Naive thymus-derived CD8-positive, alpha-beta T cell (primary cell): ENCODE measurements at places on chromosomes 5 and 9.

DNA sequence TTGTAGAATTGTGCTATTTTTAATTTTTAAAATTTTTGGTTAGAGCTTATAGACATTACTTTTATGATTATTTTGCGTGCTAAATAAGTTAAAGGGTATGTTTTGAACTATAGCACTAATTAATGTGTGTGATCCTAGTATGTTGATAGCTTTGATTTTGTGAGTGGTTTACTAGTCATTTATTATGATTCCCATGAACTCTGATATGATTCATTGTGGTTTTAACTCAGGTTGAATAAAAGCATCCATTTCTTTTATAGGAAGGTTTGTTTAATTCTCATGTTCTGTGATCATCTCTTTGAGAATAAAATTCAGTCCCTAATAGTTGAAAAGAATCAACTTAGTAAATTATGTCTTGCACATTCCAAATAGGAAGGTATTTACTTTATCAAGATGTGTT is 22.5 kb downstream of the C5orf22 start:
- H3K4me1 ChIP-seq: no peaks in the 10 kb centered on the region
- DNase-seq: no peak
- H3K36me3 ChIP-seq: peaks cover 9% of the 10 kb centered on the region
- H3K4me3 ChIP-seq: no peak overlapping the region

DNA sequence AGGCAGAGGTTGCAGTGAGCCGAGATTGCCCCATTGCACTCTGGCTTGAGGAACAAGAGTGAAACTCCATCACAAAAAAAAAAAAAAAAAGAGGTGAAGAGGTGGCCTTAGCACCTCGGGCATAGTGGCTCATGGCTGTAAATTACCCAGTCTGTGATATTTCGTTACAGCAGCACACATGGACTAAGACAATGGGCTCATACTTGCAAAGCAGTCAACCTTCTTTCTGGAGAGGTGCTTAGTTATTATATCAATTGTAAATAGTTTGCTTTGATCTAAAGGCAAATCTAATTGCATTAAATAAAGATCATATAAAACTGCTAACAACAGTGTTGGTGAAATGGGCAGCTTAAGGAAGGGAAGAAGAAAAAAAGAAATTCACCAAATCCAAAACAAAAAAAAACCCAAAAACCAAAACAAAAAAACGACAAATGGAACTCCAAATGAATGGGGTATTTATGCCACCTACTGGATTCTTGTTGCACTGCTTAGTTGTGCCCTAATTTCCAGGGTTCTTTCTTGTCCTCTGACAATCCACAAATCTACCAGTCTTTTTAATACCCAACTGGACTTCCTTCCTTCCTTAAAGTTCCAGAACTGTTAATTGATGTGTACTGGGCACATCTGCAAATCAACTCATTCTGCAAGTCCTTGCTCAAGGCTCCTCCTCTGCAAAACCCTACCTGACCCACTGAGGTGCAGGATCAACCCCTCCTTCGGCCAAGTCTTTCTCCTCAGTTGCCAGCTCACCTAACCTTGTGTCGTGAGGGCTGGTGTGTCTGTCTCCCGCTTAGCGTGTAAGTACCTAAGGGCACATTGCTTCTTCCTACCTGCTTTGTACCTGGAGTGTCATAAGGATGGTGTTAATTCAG is 35.0 kb upstream of the DMRT1 start:
- no peak overlapping the region for H3K27ac ChIP-seq
- H3K4me3 ChIP-seq: no peak overlapping the region
- no peak for DNase-seq
- H3K36me3 ChIP-seq: no peaks in the 10 kb centered on the region
- H3K4me1 ChIP-seq: no peaks in the 10 kb centered on the region

DNA sequence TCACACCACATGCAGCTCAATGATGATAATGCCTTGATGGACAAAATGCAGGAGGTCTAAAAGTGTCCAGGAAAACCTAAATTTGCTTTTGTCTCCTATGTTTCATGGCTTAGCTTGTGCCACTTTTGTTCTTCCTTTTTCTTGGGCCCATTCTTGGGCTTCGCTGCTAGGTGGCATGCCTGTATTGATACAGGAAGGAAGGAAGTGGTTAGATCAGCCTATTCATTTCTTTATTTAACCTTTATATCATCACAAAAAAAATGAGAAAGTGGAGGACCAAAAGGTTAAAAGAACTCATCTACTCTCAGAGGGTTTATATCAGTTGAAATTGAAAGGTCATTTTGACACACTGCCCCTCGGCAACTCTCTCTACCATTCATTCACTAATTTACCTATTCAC is 260.2 kb downstream of the ARHGAP26 start:
- peaks cover 31% of the 10 kb centered on the region for H3K4me1 ChIP-seq
- peak overlapping the region; percentile 54 for H3K4me3 ChIP-seq
- no peak for DNase-seq
- no peaks in the 10 kb centered on the region for H3K27me3 ChIP-seq
- no peak overlapping the region for H3K27ac ChIP-seq

- H3K4me3 ChIP-seq: no peak overlapping the region
- no peak for DNase-seq
- H3K4me1 ChIP-seq: peaks cover 29% of the 10 kb centered on the region
- H3K27me3 ChIP-seq: no peaks in the 10 kb centered on the region
- H3K27ac ChIP-seq: no peak overlapping the region
Measured at GRCh38 chr9:129344641-129345495, 166.8 kb upstream of the IER5L start.

DNA sequence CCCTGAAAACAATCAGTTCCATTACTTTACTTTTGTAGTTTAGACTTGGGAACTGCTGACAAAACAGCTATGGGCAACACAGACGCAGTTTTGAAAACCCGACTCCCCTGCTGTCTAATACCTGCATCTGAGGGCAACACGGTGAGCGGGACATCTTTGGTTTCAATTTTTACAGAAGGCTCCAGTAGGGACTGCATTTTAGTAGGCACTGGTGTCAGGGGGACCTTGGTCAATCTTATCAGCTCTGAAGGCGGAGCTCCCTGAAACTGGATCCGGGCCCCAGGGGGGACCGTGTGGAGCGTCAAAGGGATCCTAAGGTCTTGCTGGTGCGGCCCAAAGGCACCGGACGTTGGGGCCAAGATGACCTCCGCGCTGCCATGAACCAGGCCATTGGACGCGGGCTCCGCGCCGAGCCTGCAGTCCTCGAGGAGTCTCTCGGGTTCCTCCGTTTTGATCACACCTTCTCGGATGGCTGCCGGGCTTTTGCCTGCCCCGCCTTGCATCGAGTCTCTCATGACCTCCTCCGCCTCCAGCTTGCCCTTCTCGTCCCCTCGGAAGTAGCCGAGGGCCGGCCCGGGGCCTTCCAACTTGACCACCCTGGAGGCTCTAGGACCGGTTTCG is 1.1 kb downstream of the SOX30 start:
- DNase-seq: no peak
- H3K27ac ChIP-seq: peak overlapping the region; percentile 81
- peaks cover 2% of the 10 kb centered on the region for H3K27me3 ChIP-seq
- peak overlapping the region; percentile 74 for H3K4me3 ChIP-seq

GRCh38 chr9:19941874-19942273 is 153.0 kb upstream of the SLC24A2 start:
- H3K27ac ChIP-seq: no peak overlapping the region
- H3K27me3 ChIP-seq: peaks cover 1% of the 10 kb centered on the region
- H3K4me1 ChIP-seq: peaks cover 2% of the 10 kb centered on the region
- no peak overlapping the region for H3K4me3 ChIP-seq

GRCh38 chr9:38644601-38645000 is 24.2 kb upstream of the ANKRD18A start:
- no peak overlapping the region for H3K27ac ChIP-seq
- H3K36me3 ChIP-seq: no peaks in the 10 kb centered on the region
- peaks cover 14% of the 10 kb centered on the region for H3K27me3 ChIP-seq
- no peak for DNase-seq
- H3K4me3 ChIP-seq: no peak overlapping the region

DNA sequence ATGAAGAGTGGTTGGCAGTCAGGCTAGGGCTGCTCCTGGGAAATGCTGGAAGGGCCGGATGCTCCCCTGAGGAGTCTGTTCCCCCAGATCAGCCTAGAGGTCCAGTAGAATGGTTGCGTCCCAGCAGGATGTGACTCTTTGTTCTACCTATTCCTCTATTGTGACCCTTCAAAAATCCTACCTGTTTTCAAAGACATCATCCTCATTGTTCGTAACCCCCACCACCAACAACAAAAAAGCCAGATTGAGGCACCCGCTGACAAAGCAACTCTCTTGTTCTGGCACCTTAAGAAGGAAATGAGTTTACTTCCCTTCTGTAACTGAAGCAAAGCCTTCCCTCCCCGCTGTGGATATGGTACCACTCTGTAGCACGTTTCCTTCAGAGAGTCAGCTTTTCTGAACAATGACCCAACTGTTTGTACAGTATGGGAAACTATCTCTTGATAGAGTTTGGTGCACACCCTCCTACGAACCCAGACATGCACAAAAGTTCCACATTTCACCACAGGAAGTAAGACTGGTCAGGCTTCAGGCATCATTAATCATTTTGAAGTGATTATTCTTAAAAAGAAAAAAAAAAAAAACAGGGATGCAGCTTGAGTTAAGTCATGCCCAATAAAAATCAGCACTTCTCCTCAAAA is 207.2 kb downstream of the ENC1 start:
- H3K27me3 ChIP-seq: peaks cover 25% of the 10 kb centered on the region
- H3K27ac ChIP-seq: no peak overlapping the region
- H3K36me3 ChIP-seq: no peaks in the 10 kb centered on the region
- no peak overlapping the region for H3K4me3 ChIP-seq
- no peaks in the 10 kb centered on the region for H3K4me1 ChIP-seq

DNA sequence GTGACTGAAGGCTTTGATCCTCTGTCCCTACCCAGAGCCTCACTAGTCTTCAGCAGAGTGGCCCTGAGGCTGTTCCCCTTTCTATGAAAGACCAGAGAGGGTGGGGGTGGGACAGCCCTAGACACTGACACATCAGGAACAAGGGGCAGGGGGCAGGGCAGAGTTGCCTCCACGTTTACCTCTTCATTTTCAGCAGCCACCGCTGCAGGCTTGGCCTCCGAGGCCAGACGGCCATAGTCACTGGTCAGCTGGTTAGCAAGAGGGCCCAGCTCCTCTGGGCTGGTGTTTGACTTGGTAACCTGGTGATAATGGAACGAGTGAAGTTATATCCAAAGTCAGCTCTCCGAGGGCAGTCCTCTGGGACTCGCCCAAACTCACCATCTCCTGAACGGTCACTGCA is 15.6 kb upstream of the TPM2 start:
- H3K4me3 ChIP-seq: no peak overlapping the region
- no peak for DNase-seq
- H3K27ac ChIP-seq: no peak overlapping the region
- H3K4me1 ChIP-seq: no peaks in the 10 kb centered on the region

- no peak overlapping the region for H3K27ac ChIP-seq
- no peak for DNase-seq
- H3K27me3 ChIP-seq: no peaks in the 10 kb centered on the region
- H3K4me3 ChIP-seq: no peak overlapping the region
Measured at GRCh38 chr5:169788168-169788567, 151.1 kb downstream of the DOCK2 start.

- no peaks in the 10 kb centered on the region for H3K27me3 ChIP-seq
- H3K4me3 ChIP-seq: no peak overlapping the region
- no peak overlapping the region for H3K27ac ChIP-seq
- DNase-seq: no peak
Measured at GRCh38 chr5:116388564-116389258, 185.9 kb downstream of the SEMA6A start.

GRCh38 chr9:13444245-13445102 is 165.0 kb upstream of the MPDZ start:
- no peak overlapping the region for H3K27ac ChIP-seq
- no peaks in the 10 kb centered on the region for H3K4me1 ChIP-seq
- H3K36me3 ChIP-seq: no peaks in the 10 kb centered on the region
- no peak for DNase-seq
- H3K4me3 ChIP-seq: no peak overlapping the region
- no peaks in the 10 kb centered on the region for H3K27me3 ChIP-seq

GRCh38 chr9:126033956-126034355 is 286.8 kb downstream of the PBX3 start:
- no peak overlapping the region for H3K27ac ChIP-seq
- no peak overlapping the region for H3K4me3 ChIP-seq
- no peaks in the 10 kb centered on the region for H3K36me3 ChIP-seq
- DNase-seq: no peak
- peaks cover 12% of the 10 kb centered on the region for H3K27me3 ChIP-seq

DNA sequence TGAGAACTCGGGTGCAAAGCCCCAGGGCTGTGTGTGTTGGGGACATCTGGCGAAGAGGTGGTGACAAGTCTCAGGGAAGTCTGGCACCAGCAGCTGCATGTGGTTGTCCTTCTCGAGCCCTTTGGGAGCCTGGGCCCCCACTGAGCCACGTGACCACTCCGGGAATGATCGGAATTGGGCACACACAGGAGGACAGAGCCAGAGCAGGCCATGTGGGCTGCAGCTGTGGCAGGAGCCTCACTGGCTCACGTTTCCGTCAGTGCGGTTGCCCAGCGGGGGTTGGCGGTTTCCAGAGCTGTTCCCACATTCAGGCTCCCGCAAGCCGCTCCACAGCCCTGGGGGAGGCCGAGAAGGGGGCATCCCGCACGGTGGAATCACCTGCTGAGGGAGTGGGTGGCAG is 6.8 kb upstream of the CEL start:
- peaks cover 55% of the 10 kb centered on the region for H3K36me3 ChIP-seq
- H3K27me3 ChIP-seq: no peaks in the 10 kb centered on the region
- H3K4me1 ChIP-seq: peaks cover 14% of the 10 kb centered on the region
- H3K4me3 ChIP-seq: no peak overlapping the region

DNA sequence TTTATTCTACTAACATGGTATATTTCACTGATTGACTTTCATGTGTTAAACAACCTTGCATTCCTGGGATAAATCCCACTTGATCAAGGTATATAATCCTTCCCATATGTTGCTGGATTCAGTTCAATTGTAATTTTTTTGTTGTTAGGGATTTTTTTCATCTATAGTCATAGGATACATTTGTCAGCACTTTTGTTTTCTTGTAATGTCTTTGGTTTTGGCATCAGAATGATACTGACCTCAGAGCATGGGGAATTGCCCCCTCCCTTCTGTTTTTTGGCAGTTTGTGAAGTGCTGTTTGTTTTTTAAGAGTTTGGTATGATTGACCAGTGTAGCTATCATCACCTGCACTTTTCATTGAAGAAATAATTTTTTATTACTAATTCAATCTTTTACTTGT is 176.8 kb upstream of the RASEF start:
- H3K4me1 ChIP-seq: no peaks in the 10 kb centered on the region
- no peak overlapping the region for H3K27ac ChIP-seq
- no peak overlapping the region for H3K4me3 ChIP-seq
- no peak for DNase-seq
- no peaks in the 10 kb centered on the region for H3K27me3 ChIP-seq

DNA sequence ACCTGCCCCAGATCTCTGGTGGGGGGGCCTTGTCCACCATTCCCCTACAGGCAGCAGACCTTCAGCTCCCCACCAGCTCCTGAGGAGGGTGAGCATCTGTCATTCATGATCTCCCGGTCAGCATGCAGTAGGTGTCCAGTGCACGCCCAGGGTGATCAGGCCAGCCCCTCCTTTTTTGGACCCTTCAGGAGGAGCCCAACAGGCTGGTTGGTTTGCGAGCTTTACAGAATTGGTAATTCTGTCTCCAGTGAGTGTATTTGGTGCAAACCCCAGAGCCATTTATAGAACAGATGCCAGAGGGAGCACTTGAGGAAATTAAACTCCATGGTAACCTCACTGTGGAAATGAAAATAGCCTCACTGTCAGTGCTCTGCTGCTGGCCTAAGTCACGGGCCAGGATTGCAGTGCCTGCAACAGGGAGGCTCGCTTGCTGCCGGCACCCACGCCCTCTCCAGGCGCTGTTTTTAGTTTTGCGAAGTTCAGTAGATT is 23.4 kb downstream of the WNK2 start:
- no peak for DNase-seq
- H3K4me3 ChIP-seq: no peak overlapping the region
- H3K27ac ChIP-seq: no peak overlapping the region
- H3K4me1 ChIP-seq: peaks cover 5% of the 10 kb centered on the region
- H3K27me3 ChIP-seq: peaks cover 1% of the 10 kb centered on the region
- H3K36me3 ChIP-seq: no peaks in the 10 kb centered on the region
